ENCODE measurements at places on chromosomes 3 and 15.

GRCh38 chr3:129046732-129047552 lies 13.6 kb upstream of the GP9 start:
- DNase-seq, result no peak

DNA sequence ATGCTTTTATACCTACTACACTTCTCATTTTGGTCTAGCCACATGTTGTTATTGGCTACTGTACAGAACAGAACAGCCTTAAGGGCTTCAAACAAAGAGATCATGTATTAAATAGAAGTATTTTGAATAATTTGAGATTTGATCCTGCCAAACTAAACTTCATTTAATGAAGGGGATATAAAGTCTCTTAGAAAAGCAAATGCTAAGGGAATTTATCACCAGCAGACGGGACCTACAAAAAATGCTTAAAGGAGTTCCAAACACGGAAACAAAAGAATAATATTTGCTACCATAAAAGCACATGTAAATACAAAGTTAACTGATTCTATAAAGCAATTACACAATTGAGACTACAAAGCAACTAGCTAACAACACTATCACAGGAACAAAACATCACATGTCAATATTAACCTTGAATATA lies 23.6 kb upstream of the FMN1 start:
- DNase-seq, result no peak

- no peak for DNase-seq
These were observed 17.1 kb upstream of the ABTB1 start for GRCh38 chr3:127655641-127656040.

GRCh38 chr3:176167272-176167671 lies 1030.0 kb downstream of the TBL1XR1 start:
- DNase-seq, result no peak

- DNase-seq, result no peak
These were observed 56.8 kb downstream of the PHLDB2 start for GRCh38 chr3:111915905-111916304.

- no peak for DNase-seq
These were observed 37.3 kb downstream of the HCN4 start for GRCh38 chr15:73331501-73331900.

DNA sequence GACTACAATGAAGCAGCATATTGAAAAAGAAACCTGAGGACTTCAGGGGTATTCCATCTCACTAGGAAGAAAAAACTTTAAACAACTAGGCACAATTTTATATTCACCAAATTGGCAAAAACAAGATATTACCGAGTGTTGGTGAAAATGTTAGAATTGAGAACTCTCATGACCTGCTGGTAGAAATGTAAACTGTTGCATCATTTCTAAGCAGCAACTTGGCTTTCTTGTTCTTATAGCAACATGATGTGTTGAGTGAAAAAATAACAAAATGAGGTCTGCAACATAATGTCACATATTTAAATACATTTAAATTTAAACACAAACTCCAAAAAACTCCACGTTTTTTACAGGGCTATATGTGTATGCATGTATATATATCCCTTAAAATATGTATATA lies 59.0 kb upstream of the SPPL2A start:
- no peak for DNase-seq

GRCh38 chr3:69009559-69010410 lies 3.7 kb downstream of the EOGT start:
- DNase-seq, result no peak

- no peak for DNase-seq
These were observed 40.2 kb upstream of the ATP13A5 start for GRCh38 chr3:193418576-193419373.

DNA sequence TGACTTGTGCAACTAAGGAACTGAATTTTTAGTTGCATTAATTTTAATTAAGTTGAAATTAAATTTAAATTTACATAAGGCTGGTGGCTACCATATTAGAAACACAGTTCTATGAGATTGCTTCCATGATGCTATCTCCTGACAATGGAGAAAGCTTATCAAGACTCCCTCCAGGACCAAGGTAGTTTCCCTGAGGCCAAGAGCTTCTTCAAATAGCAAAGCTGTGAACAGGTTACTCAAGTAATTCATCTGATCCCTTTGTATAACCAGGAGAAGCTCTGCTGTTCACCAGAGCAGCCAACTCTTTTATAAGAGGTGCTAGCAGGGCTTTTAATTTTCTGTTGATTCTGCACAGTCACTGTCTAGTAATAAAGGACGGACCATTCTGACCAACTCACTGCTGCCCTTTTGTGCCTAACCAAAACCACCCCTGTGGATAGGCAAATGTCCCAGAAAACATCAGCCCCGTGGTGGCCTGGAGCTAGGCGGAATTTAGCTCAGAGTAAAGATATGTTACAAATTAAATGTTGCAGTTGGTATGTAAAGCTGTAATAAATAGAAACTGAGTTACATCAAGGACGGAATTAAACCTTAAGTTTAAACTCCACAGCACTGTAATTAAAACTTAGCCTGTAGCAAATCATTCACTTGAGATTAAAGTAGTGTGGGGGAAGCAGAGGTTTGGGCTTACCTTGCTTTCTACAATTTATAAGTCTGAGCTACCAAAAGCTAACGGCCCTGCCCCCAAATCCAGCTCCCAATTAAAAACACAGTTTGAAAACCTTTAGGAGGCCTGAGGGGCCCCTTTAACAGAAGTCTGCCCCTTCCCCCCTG lies 55.6 kb upstream of the LRTM1 start:
- DNase-seq, result no peak

DNA sequence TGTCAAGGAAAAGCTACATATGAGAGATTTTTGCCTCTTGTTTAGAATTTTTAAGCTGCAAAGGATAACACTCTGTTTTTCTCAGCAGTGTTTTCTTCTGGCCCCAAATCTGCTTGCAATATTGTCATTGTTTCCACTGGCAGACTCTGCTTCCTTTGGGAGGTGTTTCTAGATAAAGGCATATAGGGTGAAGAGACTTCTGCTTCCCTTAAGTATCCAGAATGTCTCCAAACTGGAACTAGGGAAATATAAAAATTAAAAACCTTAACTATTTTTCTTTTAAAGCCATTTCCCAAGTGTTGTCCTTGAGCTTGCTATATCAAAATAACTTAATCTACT lies 225.8 kb downstream of the CGGBP1 start:
- DNase-seq, result no peak

DNA sequence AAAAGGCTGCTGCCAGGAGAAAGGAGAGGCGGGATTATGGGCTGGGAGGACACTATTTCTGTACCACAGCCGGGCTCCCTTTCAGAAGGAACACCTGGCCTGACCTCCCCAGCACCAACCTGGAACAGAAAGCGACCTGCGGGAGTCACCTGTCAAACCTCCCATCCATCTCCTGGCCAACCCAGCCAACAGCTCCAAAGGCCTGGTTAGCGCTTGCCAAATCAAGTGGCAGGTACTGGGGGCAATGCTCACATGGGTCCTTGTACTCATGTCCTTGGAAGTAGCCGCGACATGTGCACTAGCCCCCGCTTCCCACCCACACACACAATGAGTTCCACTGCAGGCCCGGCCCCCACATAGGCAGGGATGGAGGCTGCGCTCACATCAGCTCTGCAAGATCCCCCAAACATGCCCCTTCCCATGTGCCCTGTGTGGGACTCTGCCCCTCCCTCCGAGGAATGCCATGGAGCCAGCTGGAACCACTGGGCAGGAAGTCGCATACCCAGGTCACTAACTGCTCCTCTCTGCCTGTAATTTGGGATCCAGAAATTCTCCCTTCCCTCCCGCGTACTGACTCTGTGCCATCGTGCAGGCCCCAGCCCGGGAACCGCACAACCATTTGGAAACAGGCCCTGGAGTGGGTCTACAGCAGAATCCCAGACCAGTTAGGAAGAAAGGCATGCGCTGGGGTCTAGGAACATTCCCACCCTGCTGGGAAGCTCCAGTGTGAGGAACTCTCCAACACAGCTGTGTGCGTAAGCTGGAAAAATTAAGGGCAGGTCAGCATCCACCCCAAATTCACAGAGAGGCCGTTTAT lies 98.9 kb downstream of the LRIG1 start:
- DNase-seq, result no peak

DNA sequence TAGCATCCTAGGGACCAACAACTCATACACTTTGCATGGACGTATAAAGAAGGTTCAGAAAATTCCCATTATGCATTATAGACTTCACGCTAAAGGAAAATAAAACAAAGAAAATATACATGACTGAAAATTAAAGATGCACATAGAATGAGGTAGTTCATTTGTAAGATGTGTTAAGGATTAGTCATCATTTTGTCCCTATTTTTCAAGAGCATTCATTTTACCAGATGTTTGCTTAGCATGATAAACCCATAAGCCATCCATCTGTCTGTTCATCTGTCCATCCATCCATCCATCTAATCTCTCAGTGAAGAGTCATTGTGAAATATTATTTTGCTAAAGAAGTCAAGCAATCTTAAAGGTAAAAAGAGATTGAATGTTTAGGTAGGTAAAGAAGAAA lies 80.3 kb downstream of the TFG start:
- DNase-seq, result no peak

GRCh38 chr3:111324151-111324550 lies 217.8 kb upstream of the CD96 start:
- no peak for DNase-seq

- DNase-seq, result no peak
These were observed 460.4 kb upstream of the NAALADL2 start for GRCh38 chr3:174398761-174399160.

DNA sequence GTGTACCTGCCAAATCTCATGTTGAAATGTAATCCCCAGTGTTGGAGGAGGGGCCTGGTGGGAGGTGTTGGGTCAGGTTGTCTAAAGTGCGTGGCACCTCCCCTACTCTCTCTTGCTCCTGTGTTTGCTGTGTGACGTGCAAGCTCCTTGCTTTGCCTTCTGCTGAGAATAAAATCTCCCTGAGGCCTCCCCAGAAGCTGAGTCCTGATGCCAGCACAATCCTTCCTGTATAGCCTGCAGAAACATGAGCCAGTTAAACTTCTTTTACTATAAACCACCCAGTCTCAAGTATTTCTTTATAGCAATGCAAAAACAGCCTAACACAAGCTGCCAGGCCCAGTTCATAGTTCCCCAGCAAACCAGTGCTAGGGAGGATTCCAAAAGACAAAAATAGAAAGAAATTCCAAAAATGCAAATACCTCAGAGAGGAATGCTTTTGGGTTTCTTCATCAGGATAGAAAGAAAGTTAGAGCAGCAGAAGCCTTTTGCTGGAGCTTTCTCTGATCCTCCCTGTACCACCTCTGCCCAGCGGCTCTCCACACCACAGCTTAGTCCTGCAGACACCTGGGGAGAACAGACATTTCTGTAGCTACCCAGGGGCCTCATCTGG lies 25.9 kb upstream of the CDV3 start:
- no peak for DNase-seq

DNA sequence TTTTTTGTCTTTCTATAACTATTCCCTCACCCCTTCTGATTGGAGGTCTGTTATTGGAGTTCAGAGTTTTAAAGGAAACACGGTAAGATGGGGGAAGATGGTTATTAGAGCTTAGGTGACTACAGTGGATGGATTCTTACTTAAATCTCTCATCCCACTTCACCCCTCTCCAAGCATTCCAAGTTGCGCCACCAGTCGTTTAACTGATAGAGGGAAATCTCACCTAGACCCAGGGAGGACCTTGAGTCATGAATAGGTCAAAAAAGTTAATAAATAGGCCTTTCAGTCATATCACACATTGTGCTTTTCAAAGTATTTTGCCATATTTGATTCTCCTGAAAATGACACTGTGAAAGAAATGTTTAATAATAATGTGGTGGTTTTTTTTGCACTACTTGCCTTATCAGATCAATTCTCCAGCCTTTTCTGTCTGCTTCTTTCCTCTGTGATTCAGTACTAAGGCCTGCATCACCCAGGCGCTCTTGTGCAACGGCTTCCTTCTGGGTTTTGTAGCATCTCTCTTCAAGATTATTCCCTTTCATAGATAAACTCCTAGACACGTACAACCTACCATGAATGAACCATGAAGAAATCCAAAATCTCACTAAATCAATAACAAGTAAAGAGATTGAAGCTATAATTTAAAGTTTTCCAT lies 100.4 kb upstream of the TGFBR2 start:
- no peak for DNase-seq

Measured in activated T-helper 9 cell treated with anti-CD3 and anti-CD28 coated beads, Interleukin-2, amount 50 U/mL, for 16 hours (primary cell).